CD4-positive, alpha-beta T cell treated with Interleukin-4 for 1 hour (primary cell): ENCODE measurements at places on chromosomes 7 and 10.

DNA sequence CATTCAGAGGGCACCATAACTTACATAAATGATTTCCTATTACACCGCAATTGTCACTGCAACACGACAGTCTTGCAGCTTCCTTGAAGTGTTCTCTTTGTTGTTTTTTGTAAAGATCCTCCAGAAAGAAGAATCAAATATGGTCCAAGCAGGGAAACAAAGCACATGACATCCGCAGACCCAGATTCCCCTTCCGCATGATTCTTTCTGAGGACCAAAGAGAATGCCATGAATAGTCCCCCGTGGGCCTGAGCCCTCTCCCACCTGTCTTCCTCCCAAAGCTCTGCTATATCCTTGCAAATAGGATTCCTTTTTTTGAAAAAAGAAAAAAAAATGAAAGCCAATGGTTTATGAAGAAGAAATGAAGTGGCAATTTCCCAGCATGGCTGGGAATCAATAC, 10.8 kb downstream of the PLXNA4 start:
- DNase-seq = no peak

DNA sequence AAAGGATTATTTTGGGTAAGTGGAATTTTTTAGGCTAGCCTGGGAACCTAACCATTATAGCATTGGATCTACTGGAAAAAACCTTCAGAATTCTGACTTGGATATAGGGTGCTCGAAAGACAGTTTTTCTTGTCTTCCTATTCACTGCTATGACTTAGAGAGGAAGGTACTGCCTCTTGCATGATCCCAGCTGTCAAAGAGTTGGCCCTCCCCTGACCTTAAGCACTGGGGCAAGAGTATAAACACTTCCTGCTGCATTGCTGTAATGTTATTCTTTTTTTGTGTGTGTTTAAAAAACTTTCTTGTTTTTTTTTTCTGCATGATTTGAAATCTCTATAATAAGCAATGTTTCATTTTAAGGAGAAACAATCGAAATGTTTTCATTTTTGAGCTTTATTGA, 113.0 kb downstream of the LRMDA start:
- DNase-seq = no peak

DNA sequence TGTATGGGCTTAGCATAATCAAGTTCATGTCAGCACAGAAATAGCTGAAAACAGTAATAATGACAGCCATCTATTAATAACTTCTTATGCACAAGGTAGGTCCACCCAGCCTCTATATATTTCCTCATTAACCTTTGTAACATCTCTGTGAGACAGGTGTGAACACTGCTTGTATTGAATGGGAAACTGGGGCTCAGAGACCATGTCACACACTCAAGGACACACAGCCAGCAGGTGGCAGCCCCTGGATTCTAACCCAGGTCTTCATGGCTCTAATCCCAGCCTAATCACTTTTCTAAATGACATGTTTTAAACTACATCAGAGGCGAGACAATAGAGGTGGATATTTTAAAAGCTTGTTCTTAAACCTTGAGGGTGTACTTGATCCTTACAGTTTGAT, 591.4 kb downstream of the PARD3 start:
- no peak for DNase-seq

DNA sequence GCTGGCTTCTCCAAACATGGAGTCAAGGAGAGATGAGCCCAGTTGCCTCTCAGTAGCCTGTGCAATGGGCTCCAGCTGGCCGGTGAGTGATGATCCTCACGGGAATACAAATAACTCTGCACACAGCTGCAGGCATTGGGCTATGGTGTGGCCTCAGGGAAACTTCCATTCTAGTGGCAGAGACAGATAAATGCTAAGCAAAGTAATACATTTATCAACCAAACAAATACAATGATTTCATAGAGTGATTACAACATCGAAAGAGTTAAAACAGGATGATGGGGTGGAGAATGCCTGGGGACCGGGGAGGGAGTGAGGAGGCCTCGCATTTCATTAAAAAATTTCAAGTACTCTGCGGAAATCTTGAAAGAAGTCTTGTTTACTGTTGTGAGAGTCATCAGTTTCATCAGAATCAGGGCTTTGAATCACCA, 15.0 kb upstream of the AKR1B1 start:
- no peak for DNase-seq

GRCh38 chr7:94451187-94451586, 56.5 kb downstream of the COL1A2 start:
- no peak for DNase-seq

- peak; percentile 40 for DNase-seq
These were observed 32.1 kb upstream of the GTF2I start for GRCh38 chr7:74625446-74625845.

DNA sequence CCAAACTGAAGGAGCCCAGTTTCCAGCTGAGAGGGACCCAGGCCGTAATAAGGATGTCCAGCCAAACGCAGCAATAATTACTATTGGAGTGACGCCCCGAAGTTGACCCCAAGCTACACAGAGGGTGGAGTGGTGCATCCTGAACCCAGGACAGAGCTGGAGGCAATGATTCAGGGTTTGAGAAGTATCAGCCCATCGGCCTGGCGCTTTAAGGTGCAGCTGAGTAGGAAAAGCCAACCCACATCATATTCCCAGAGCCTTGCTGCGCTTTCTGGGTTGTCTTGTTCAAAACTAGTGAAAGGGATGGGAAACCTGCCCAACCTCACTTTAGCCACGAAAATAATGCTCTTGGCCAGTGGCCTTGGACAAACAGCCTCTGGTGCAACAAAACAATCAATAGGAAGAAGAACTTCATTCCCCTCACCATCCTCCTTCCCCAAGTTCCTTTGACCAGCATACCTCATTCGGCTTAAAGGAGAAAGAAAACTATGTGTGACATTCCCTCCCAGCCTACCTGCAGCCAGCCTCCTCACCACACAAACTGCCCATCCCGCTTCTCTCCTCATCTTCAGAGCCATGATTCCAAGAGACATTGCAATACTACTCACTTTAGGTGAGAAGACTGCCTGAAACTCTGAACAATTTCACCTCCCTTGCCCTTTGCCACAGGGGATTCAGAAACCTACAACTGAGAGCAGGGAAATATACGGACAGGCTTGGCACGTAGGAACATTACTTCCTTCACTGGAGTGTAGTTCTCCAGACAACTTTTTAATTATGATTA, 217.2 kb upstream of the MKLN1 start:
- no peak for DNase-seq
